ENCODE measurements at places on chromosomes 13 and 19. TPM values are rescaled to one million over a fixed set of nuclear protein-coding genes. Genes with fewer than 3 reads are reported as not detected.

- DNase-seq, result no peak
Observed at GRCh38 chr13:63311587-63311986, 1895.9 kb upstream of the PCDH20 start.

GRCh38 chr19:5974721-5975387 is 3.1 kb downstream of the RANBP3 start:
- DNase-seq, result peak; percentile 57

DNA sequence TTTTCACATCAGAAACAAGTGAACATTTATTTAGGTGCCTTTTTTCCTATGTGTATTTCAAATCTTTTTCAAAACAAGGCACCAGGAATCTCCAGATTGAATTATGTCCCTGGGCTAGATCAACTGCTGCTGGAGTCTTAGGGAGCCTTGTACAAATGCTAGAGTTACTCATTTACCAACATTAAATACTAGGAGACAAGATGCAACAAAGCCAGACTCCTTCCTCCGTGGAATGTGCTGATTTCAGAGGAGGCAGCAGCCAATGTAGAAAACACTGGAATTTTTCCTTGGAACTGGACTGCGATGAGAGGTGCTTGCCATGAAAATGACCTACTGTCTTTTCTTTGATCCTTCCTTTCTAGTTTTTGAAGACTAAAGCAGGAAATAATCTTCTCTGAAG is 1514.7 kb upstream of the MIR17HG start:
- no peak for DNase-seq

DNA sequence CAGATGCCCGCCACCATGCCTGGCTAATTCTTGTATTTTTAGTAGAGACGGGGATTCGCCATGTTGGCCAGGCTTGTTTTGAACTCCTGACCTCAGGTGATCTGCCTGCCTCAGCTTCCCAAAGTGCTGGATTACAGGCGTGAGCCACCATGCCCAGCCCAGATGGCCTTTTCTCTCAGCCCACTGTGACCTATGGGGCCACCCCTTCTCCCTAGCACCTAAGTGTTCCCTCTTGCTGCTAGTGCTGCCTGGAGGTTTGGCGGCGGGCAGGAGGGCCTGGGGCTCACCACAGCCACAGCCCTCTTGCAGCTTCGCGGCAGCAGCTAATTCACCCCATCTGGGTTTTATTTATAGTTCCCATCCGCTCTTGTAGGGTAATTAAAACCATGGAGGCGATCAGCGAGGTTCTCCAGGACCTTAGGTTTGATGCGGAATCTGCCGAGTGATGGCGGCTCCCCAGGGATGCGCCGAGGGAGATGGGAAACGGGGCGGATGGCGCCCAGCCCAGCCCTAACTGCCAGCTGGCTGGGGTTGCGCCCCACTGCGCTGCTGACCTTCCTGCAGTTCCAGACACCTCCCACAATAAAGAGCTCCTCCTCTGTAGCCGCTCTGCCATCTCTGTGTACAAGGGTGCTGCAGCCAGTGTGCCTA is 3.3 kb downstream of the REX1BD start:
- DNase-seq, result no peak

DNA sequence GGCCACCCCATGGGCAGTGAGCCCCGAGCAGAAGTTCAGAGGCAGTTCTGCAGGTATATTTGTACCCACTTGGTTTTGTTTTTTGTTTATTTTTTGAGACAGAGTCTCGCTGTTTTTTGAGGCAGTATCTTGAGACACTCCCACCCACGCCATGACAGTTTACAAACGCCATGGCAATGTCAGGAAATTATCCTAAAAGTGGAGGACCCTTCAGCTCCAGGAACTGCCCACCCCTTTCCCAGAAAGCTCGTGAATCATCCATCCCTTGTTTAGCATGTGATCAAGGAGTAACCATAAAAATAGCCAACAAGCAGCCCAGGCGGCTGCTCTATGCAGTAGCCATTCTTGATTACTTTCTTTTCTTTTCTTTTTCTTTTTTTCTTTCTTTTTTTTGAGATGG is 41.0 kb downstream of the CELF5 start:
- DNase-seq, result no peak

DNA sequence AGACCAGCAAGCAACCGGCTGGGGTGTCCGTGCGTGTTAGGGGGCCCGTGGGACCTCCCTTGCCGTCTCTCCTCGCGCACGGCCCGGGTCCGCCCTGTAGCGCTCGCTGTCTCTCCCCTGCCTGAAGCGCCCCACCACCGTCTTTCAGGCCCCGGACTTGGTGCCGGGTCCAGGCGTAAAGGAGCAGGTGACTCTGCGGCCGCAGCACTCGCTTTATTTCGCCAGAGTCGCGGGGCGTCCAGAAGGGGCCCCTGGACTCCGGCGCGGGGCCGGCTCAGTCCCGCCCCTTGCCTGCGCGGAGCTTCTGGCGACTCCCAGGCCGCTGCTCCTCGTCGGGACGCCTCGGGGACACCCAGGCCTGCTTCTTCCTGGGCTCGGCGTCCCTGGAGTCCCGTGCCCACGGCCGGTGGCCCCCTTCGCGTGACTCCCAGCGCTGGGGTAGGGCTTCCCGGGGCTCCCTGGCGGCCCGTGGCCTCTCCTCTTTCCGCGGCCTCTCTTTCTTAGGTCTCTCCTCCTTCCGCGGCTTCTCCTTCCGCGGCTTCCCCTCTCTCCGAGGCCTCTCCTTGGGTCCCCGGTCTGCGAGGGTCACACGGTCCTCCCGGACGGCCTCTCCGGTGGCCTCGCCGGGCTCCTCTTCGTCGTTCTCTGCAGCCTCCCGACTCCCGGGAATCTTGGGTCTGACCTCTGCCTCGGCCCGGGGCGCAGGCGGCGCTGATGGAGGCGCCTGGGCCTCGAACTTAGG is 3.1 kb downstream of the AMH start:
- DNase-seq, result no peak

The GARIN5B gene
- not detected for total RNA-seq

The TPGS1 gene
- 23.7 TPM for total RNA-seq

The FFAR1 gene
- 0.26 TPM for total RNA-seq

The CCDC106 gene
- total RNA-seq, result 13.8 TPM

The CYP4F12 gene
- total RNA-seq, result 4.2 TPM

The ZBTB32 gene
- 2.9 TPM for total RNA-seq

Data from spleen (tissue), 13 donors.